Right ventricle myocardium inferior (tissue), 1 donor: ENCODE measurements at places on chromosomes 2 and 18. TPM values are rescaled to one million over a fixed set of nuclear protein-coding genes. Genes with fewer than 3 reads are reported as not detected.

Gene VAMP5
- total RNA-seq: 62.1 TPM

Gene COL6A3
- total RNA-seq: 84.5 TPM

Gene GCG
- not detected for total RNA-seq

Gene CDK15
- total RNA-seq: 0.35 TPM

Gene PROM2
- total RNA-seq: 0.32 TPM

Gene MERTK
- 6.6 TPM for total RNA-seq

Gene SLC39A10
- total RNA-seq: 7.1 TPM

Gene CSRNP3
- 5.1 TPM for total RNA-seq

Gene MAP3K19
- total RNA-seq: not detected

Gene CREG2
- not detected for total RNA-seq

Gene C2orf81
- 1.1 TPM for total RNA-seq

Gene CDH2
- total RNA-seq: 293 TPM

Gene RGPD3
- total RNA-seq: 0.16 TPM

Gene FEV
- total RNA-seq: not detected

Gene SPTBN1
- 439 TPM for total RNA-seq

Gene GPR55
- total RNA-seq: not detected

Gene OTOS
- not detected for total RNA-seq

Gene MREG
- 0.60 TPM for total RNA-seq

Gene IL1RN
- total RNA-seq: 0.89 TPM

Gene HOXD4
- total RNA-seq: not detected

Gene ATIC
- total RNA-seq: 55.0 TPM

Gene MFSD6
- 19.7 TPM for total RNA-seq

Gene CYP27A1
- total RNA-seq: 12.5 TPM

Gene CD8A
- 1.2 TPM for total RNA-seq

Gene SIX2
- 0.65 TPM for total RNA-seq

Gene REG3G
- total RNA-seq: not detected
